ENCODE measurements at places on chromosomes 2 and 18.

DNA sequence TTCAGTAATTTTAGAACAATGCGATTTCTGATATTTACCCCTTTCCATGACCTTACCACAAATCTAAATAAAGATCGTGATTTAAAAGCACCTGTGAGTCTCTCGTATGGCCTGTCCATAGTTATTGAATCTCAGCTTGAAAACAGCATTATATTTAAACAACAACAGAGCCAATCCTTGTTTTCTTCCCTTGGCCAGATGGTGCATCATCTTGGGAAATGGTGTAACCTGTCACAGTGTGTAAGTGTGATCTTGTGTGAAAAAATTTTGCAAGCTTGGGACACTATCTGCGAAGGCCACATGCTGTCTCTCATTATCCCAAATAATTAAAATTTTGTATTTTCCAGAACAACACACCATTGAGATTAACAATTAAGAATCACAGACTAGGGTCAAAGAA lies 262.7 kb upstream of the SPHKAP start:
- no peak for DNase-seq

- DNase-seq = no peak
Observed at GRCh38 chr2:54455131-54455562, 980 bp upstream of the SPTBN1 start.

DNA sequence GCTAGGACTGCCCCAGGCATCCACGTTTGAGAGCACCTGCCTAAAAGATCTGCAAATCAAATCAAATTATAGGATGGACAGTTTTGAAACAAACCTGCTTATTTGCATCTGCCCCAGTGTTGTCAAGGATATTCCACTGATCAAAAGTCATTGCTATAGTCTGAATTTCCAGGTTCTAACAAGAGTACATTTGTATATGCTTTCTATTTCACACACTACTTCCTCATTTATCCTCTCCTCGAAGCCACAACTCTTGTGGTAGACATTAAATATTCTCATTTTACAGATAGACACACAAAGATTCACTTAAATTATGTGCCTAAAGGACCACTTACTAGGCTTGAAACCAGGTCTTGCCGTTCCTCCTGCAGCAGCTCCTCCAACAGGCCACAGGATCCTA lies 11.9 kb upstream of the TET3 start:
- DNase-seq = no peak

DNA sequence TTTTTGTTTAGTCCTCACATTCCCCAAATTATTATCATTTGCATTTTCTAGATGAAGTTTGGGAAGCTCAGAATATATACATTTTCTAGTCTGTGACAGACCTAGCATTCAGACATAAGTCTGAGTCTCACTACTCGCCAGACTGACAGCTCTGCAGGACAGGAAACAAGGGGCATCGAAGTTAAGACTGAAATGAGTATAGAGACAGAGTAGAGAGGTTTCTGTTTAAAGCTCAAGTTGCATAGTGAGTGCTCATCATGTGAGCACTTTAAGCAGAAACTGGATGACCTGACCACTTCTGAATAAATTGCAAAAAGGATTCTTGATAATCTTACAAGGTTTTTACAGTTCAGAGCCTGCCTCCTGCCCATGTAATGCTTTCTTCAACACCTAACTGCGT lies 1.1 kb downstream of the HADHB start:
- DNase-seq = no peak

GRCh38 chr2:120853306-120854013 lies 117.8 kb downstream of the GLI2 start:
- no peak for DNase-seq

GRCh38 chr2:236781933-236782816 lies 212.6 kb downstream of the ACKR3 start:
- no peak for DNase-seq

DNA sequence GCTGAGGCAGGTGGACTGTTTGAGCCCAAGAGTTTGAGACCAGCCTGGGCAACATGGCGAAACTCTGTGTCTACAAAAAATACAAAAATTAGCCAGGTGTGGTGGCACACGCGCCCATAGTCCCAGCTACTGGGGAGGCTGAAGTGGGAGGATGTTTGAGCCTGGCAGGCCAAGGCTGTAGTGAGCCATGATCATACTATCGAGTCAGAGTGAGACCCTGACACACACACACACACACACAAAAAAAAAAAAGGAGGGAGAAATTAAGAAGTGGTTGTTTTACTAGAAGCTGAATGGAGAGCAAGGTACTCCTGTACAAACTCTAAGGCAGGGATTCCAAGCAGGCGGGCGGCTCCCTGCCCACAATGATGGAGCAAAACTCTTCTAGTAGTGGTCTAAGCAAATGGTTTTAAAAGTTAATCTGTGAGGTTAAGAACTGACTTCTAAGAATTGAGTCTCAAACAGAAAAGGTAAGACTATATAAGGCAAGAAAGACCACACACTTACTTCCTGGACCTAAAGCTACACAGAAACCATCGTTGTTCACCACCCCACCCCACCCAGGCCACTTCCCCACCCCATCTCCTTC lies 2.6 kb downstream of the ANKRD44 start:
- no peak for DNase-seq
